ENCODE measurements at places on chromosomes 1 and 21.

DNA sequence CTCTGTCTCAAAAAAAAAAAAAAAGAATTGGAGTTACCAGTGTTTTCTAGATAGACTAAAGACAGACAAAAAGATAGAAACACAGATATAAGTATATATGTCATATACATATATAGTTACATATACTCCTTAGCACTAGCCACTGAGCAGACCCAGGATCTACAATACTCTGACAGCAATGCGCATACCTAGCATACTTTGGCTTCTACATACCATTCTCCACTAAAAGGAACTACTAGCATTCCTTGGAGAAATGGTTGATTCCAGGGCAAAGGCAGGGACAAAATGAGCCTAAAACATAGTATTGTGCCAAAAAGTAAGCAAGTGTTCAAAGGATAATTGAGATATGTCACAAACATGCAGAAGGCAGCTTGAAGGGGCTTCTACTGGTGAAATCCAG, 22.7 kb downstream of the SYNJ1 start:
- H3K27me3 ChIP-seq: no peaks in the 10 kb centered on the region
- H3K27ac ChIP-seq: no peak overlapping the region
- H3K4me3 ChIP-seq: no peak overlapping the region
- H3K36me3 ChIP-seq: no peaks in the 10 kb centered on the region

DNA sequence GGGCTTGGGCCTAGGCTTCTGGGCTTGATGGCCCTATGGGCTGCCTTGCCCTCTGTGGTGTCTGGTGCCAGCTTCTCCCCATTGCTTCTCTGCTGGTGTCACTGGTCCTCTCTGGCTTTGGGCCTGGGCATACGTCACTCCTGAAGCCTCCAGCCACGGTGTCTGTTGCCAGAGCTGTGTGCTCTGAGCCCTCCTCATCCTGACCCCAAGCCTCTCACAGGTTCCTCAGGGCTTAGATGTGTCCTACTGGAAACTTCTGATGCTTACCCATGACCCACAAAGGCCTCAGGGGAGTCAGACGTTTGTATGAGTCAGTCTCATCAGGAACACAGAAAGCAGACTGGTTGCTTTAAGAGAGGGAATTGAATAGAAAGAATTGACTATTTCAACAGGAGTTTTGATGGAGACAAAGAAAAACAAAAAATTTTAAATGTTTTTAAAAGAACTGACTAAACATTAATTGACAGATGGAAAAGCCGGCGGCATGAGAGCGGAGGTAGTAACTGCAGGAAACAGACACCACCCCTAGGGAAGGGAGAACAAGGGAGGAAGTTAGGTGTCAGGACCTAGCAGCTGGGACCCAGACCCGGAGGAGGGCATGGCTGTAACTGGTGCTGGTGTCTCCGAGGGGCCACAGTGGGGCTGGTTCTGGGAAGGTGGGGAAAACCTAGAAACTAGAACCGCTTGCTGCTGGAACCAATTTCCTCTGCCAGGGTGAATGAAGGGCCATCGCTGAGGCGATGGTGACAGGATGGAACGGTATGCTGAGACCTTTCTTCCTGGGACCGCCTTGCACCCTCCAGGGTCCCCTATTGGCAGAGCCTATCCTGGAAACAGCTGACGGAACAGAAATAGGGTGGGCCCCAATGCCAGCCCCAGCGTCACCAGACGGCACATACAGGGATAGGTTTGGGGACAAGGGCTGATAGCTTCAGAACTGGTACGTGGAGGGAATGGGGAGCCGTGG, 40.0 kb upstream of the CITED4 start:
- H3K27me3 ChIP-seq: no peaks in the 10 kb centered on the region
- H3K27ac ChIP-seq: no peak overlapping the region
- no peaks in the 10 kb centered on the region for H3K36me3 ChIP-seq
- H3K4me1 ChIP-seq: no peaks in the 10 kb centered on the region

- H3K27me3 ChIP-seq: peaks cover 3% of the 10 kb centered on the region
- no peak overlapping the region for H3K4me3 ChIP-seq
- no peaks in the 10 kb centered on the region for H3K36me3 ChIP-seq
- no peak for DNase-seq
- no peak overlapping the region for H3K27ac ChIP-seq
- peaks cover 2% of the 10 kb centered on the region for H3K4me1 ChIP-seq
Measured at GRCh38 chr1:166383635-166384346, 217.0 kb upstream of the FAM78B start.

GRCh38 chr1:18539171-18539570, 58.4 kb downstream of the KLHDC7A start:
- peaks cover 4% of the 10 kb centered on the region for H3K4me1 ChIP-seq
- no peaks in the 10 kb centered on the region for H3K36me3 ChIP-seq
- no peak overlapping the region for H3K27ac ChIP-seq
- no peak overlapping the region for H3K4me3 ChIP-seq
- DNase-seq: no peak

GRCh38 chr21:36148886-36149285, 7.7 kb upstream of the DOP1B start:
- H3K27ac ChIP-seq: no peak overlapping the region
- no peaks in the 10 kb centered on the region for H3K36me3 ChIP-seq
- no peaks in the 10 kb centered on the region for H3K4me1 ChIP-seq
- no peak overlapping the region for H3K4me3 ChIP-seq
- DNase-seq: no peak

- DNase-seq: peak; percentile 88
- peak overlapping the region; percentile 11 for H3K27ac ChIP-seq
- 0 out of 2 replicates have a peak, but pooled peaks cover 2% of the 10 kb centered on the region for H3K4me1 ChIP-seq
- peaks cover 21% of the 10 kb centered on the region for H3K27me3 ChIP-seq
- peak overlapping the region; percentile 50 for H3K4me3 ChIP-seq
Measured at GRCh38 chr1:32972814-32973428, 8.3 kb upstream of the RNF19B start.

- H3K27ac ChIP-seq: no peak within 1 kb of the TSS
- H3K4me1 ChIP-seq: no peaks in the 10 kb centered on the region
- H3K4me3 ChIP-seq: no peak within 1 kb of the TSS
Measured at GRCh38 chr21:41361786-41362604, at the start of gene MX2. Gene MX2, plus strand, starts transcription at chr21:41362027. Its CDS starts 14,880 bp downstream, at chr21:41376907.
